ENCODE measurements at places on chromosomes 6 and 20.

DNA sequence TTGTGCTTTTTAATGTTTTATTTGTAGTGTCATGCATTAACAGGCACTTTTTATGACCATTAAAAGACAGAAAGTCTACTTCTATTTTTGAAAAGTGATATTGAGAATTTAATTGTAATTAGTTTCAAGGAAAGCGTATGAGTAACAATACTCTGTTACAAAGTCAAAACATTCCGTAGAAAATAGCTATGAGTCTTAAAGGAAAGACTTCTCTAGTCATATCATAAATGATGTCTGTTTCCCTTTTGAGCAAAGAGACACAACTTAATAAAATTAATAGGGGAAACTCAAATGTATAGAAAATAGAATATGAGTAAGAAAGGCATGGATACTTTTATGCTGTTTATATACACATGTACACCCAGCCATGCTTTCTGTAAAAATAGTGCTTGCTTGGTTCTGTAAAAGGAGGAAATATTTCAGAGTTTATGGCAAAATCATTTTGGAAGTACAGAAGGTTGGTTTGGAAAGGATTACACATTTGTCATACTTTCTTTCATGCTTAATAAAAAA lies 107.8 kb upstream of the AHI1 start:
- DNase-seq: no peak

- no peak for DNase-seq
These were observed 28.6 kb upstream of the TGM2 start for GRCh38 chr20:38193586-38194105.

DNA sequence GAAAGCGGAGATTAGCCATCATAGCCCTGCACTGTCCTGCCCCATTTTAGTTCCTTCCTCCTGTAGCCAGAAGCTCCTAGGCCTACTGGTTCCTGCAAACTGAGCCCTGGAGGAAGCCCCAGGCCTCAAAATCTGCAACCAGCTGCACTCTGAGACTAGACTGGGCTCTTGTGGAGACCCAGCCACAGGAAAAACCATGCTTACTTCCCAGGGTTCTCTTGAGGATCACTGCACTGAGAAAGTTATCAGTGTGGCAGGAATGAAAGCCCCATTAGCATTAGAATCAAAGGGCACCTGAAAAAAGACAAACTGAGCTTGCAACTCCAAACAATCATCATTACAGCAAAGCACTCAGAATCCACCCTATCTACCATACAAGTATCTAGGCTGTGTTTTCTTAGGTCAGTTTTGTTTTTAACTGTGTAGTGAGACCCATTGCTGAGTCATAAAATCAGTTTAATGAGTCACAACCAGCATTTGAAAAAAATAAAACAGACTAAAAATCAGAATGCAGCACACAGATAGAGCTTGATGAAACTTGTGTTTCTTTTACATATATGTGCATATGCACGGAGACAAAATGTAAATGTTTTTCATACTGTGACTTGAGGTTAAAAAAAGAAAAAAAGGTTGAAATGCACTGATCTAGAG lies 91.0 kb downstream of the UNC5CL start:
- DNase-seq: no peak

- DNase-seq: peak; percentile 38
These were observed 69.0 kb downstream of the AFG1L start for GRCh38 chr6:108363889-108364313.

- no peak for DNase-seq
These were observed 174.4 kb downstream of the SYNE1 start for GRCh38 chr6:152462716-152463115.

DNA sequence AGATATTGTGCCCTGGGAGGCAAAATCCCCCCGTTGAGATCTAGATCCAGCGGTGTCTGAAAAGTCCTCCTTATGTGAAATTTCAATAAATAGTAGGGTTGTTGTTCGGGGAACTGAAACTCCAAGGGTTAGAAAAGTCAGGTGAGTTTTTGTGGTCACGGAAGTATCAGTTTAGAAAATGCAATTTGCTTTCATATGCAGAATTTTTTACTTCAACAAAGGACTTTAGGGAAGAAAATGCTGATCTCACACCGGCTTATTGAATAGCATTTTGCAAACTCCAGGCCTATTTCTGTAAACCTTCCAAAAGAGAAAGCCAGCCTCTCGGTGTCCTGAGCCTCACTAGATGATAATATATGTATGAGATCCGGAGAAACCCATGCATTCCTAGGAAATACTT lies 254.7 kb downstream of the TSHZ2 start:
- no peak for DNase-seq

GRCh38 chr6:18823782-18824386 lies 436.7 kb downstream of the RNF144B start:
- no peak for DNase-seq

DNA sequence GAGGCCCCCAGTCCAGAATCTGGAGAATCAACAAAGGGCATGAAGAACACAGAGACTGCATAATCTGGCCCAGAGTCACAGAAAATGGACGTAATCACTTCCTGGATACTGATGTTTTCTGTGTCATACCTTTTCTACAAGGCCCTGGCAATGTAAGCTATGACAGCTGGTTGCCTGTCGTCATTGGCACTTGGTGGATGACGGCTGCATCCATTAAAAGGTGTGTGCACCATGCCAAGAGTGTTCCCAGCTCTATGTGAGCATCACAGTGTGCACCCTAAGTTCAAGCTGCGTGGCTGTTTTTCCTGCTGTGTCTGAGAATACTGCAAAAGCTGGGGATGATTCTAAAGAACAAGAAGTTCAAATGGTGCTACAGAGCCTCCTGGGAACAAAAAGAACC lies 275.2 kb upstream of the CNR1 start:
- no peak for DNase-seq

GRCh38 chr6:25958700-25959162 lies 3.9 kb upstream of the TRIM38 start:
- no peak for DNase-seq

DNA sequence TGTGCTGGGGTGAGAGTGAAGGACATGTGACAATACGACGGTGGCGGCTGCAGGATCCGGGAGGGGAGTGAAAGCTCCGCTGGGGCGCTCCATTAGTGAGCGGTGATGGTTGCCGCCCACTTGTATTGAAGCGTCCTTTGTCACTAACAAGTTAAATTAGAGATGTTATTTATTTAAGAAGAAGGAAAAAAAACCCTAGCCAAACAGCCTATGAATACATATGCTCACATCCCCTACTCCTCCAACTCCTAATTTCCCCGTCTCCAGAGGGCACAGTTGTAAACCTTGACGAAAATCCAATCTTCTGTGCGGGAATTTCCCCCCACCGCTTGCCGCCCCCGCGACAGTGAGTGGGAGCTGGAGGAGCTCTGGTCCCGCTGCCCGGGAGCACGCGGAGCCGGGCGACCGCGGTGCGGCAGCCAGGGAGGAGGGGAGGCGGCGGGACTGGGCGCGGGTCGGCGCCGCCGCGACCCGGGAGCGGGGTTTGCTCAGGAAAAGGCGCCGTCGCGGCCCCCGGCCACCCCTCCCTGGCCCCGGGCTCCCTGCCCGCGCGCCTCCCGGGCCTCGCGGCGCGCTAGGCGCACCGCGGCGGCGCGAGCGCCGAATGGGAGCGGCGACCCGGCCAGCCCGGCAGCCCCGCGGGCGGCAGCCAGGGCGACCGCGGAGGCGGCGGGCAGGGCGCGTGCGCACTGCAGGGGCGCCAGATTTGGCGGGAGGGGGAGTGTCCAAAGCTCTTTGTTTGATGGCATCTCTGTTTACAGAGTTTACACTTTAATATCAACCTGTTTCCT lies at the start of gene MYB:
MYB (plus strand) TSS at position 767 of the 791 bp plus-strand sequence. CDS start 206 bp downstream, outside the sequence.
- peak; percentile 86 for DNase-seq

GRCh38 chr6:56695702-56696101 lies 53.0 kb upstream of the DST start:
- DNase-seq: no peak

DNA sequence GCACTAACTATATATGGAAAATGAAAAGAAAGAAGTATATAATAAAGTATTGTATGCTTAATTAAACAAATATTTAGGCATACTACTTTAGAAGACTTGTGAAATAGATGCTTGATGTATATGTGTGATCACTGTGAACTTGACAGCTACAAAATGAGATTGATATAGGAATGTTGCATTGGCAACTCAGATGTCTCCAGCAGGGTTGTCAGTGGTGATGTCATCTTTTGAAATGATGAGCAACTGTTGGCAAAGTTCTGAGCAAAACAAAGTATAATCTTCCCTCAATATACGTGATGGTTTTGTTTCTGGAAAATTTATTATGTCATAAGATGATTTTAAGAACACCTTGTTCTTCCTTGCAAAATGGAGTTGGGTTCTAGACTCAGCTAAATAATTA lies 133.8 kb downstream of the ARID1B start:
- no peak for DNase-seq

DNA sequence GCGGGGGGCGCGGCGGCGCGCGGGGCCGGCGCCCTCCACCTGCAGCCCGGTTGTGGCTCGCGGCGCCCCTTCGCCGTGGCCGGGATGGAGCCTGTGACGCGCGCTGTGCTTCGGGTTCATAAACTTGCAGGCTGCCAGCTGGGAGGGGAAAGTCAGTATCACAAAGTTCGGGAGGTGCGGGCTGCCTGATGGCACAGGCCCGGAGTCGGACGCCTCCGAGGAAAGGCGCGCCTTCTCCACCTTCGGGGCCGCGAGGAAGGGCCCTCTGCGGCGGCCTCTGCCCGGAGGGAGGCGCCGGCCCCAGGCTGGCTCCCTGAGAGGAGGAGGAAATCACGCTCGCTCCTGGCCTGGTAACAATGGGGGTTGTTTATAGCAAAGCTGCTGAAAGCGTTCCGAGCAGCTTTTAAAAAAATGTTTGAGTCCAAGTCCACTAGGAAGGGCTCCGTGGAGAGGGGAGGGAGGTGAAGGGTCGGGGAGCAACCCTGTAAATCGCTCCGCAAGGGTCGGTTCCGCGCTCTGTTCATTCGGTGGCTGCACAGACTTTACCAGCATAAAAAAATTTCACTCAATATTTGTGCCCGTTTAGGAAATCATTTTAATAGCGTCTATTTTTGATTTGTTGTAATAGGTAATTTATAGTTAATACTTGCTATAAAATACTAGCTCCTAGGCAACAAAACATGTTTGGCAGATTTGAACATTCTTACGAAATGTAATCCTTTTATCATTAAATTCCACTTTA lies 1.0 kb downstream of the AFDN start:
- peak; percentile 82 for DNase-seq

DNA sequence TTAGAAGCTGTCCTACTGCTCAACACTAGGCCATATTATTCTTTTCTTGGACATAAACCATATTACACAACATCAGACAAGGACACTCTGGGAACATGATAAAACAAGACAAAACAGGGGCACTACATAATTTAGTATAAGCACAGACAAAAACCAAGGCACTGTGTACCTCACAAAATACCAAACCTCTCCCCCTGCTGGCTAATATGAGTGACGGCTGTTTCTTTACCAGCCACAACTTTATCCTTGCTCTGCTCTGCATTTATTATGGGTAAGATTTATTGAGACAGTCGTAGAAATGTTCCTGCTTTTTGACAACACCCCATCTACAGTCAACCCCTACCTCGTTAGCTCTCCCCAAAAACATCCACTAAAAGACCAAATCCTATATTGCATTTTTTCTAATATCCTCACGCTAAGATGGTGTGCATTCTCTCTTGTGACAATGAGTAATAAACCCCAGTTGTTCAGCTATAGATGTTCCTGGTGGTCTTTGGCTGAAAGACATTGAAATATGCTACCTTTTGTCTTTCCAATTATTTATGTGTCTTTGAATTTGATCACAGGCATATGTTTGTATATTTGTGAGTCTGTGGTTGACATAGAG lies 23.8 kb upstream of the POLR1H start:
- no peak for DNase-seq

DNA sequence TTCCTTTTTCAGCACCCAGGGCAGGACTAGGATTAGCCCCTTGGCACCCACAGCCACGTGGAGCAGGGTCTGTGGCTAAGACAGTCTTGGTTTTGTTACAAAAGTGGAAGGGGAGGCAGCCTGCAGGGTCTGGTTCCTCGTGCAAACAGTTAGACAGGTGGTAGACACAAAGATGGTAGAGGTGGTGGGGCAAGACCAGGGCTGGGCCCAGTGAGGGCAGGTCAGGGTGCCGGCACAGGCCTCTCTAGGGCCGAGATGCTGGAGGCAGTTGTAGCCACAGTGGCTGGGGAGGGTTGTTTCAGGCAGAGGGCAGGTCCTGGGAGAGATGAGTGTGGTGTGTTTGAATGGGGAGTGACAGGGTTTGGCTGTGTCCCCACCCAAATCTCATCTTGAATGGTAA lies 161.6 kb downstream of the SMOC2 start:
- no peak for DNase-seq

DNA sequence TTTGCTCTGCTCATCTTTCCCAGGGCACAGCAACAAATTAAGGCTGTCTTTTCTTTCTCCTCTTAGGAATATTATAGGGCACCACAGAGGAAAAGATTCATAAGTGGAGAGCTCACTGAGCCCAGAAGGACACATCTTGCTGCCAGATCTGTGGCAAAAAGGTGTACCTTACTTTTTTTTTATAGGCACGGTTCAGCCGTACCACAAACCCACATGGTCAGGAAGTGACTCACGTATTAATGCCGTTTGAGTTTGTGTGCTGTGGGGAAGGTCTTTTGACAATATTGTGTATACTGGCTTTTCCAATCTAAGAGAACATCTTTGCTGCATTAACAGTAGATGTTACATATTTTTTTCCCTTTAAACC lies 28.4 kb downstream of the PAQR8 start:
- no peak for DNase-seq

DNA sequence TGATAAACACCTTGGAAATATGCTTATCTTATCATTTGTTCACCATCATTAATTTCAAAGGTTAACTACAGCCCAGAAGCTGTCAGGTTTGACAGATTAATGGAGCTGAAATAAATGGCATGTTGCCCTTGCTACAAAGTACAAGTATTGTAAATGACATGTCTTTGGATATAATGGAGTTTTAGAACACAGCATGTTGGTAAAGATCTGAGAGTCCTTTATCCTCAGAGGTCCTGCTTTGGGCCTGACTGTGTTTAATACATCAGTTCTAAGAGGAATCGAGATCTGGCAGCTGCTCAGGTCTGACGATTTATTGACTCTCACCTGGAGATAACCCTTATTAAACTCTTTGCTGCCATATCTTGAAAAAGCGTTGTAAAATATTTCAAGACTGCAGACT lies 222.7 kb upstream of the OPRM1 start:
- DNase-seq: no peak

GRCh38 chr20:34938466-34939163 lies 17.0 kb downstream of the GSS start:
- DNase-seq: no peak

- no peak for DNase-seq
These were observed 23.9 kb upstream of the B3GAT2 start for GRCh38 chr6:70980727-70981126.

DNA sequence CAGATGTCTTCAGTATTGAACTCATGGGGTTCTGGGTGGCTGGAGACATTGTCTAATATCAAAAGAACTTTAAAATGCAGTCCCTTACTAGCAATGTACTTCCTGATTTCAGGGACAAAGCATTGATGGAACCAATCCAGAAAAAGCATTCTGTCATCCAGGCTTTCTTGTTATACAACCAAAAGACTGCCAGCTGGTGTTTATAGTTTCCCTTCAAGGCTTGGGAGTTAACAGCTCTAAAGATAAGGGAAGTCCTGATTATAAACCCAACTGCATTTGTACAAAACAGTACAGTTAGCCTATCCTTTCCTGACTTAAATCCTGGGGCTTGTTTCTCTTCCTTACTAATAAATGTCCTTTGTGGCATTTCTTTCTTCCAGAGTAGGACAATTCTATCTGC lies 160.0 kb downstream of the COL21A1 start:
- no peak for DNase-seq

All from retina (tissue), 1 donor.